ENCODE measurements at places on chromosomes 4 and X.

GRCh38 chr4:100174985-100175383, 15.3 kb downstream of the DDIT4L start:
- no peak for DNase-seq

- no peak for DNase-seq
Measured at GRCh38 chr4:125689805-125690204, 375.1 kb downstream of the FAT4 start.

DNA sequence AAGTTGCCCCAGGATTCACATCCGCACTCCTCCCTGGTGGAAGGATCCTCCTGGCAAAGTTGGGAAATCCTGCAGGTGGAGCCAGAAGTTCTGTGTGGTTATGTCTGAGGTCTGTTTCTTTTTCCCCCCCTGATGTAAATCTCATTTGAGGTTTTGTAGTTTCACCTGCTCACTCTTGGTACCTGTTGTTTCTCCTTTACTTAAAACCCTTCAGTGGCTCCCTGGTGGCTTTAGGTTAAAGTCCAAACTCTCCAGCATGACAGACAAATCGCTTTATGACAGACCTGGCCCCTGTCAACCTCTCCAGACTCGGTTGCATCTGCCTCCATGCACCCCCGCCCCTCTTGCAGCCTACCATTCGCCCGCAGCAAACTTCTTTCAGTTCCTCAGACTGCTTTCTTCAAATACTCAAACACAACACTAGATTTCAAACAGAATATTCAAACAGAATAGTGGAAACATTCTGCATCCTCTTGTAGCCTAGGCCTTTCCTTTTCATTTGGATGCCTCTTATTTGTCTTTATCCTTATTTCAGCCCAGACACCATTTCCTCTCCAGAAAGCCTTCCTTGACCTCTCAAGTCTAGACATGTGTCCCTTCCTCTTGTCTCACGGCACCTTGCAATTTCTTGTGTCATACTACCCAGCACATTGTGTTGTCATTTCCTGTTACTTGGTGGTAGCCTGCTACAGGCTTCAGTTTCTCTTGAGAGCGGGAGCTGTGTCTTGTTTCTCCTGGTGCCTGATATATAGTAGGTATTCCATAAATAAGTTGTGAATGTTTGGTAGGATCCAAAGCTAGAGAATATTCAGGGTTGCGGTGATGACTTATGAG, 24.8 kb downstream of the IL13RA1 start:
- peak; percentile 70 for DNase-seq

DNA sequence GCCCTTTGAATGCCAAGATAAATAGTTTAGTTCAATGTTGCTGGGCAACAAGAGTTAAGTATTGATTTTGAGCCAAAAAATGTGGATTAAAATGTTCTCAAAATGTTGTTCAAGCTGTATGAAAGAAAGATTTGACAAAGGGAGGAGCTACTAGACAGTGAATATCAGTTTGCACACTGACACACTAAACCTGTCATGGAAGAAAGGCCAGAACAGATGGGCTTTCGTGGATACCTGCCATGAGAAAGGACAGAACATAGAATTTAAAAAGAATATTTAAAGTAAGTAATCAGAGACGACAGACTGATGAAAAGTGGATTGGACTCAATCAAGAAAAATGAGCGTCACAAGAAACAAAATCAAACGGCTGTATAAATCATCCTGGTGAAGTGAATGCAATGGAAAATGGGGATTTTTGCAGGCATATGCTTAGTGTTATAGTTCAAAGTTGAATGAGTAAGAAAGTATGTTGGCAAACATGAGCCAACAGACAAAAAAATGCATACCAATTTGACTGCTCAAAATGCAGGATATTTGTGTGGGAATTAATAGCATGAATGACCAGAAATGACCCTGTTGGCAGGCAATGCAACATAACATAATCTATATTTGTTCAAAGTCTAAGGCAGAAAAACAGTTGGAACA, 7.4 kb downstream of the PCDH18 start:
- no peak for DNase-seq

DNA sequence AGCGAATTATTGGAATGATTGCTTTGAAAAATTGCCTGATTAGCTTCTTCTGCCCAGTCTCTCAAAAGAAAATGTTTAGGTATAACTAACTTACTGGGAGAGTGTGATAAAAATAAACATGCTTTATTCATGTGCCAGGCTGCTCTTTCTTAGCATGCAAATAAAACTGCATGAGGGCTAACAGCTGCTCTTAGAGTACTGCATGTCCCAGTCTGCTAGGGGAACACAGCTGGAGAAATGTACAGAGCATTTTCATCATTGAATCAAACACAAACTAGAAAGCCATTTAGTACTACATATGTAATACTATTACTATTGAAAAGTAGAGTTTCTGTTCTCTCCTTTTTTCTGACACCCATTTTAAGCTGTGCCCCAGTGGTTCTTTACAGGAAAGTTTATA, 726.0 kb downstream of the GRID2 start:
- DNase-seq, result no peak
